ENCODE measurements at places on chromosomes 12 and 14.
A peak's percentile ranks its signal among the peaks of the same experiment; 100 is the strongest.

DNA sequence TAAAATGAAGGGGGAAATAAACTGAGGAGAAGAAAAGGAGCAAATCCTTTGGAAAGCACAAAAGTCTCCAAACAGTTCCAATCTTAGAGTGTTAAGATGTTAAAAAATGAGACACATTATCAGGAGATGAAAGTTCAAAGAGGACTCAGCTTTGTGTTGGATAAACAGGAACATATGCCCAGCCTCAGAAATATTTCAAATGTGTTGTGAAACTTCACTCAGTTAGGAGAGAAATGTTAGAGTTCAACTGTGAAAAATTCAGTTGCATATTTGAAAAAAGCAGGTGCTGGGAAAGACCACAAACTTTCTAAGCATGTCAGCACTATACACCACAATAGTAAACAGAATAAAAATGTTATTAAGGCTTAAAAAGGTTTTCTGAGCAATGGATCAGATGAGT, 136.8 kb upstream of the PRKD1 start:
- DNase-seq: peak; percentile 1

DNA sequence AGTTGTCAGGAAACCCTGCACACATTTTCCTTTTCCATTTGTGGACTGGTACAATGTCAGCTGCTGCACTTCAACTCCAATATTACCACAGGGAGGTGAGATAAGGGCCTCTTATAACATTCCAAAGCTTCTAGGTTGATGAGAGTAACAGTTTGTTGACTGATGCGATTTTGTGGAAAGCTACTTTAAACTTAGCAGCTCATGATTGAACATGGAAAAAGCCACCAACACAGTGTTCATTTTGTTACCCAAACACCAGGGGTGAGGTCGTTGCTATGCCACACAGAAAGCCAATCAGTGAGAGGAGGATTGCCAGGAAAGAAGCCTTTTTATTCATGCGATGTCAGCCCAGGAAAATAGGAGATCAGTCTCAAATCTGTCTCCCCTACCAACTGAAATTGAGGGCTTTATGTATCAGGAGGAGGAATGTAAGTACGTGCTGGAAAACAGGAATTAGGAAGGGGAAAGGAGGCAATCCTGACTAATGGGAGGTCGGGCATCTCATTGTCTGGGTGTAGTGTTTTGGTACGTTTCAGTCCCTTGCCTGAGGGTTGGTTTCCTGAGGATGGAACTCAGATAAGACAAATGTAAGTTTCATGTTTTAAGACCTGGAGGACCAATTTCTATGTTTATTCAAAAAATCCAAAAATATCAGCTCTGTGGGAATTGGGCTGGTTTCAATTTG, 92.7 kb upstream of the PLEKHA5 start:
- no peak for DNase-seq

GRCh38 chr12:2834581-2835491, at the start of gene NRIP2:
Gene NRIP2 (minus strand): TSS chr12:2835035. CDS start chr12:2834983, 52 bp downstream.
- DNase-seq: peak; percentile 12

- DNase-seq: no peak
Observed at GRCh38 chr14:49623387-49623786, 2.8 kb downstream of the MGAT2 start.

- DNase-seq: no peak
Observed at GRCh38 chr14:101721951-101722661, 39.4 kb upstream of the PPP2R5C start.

DNA sequence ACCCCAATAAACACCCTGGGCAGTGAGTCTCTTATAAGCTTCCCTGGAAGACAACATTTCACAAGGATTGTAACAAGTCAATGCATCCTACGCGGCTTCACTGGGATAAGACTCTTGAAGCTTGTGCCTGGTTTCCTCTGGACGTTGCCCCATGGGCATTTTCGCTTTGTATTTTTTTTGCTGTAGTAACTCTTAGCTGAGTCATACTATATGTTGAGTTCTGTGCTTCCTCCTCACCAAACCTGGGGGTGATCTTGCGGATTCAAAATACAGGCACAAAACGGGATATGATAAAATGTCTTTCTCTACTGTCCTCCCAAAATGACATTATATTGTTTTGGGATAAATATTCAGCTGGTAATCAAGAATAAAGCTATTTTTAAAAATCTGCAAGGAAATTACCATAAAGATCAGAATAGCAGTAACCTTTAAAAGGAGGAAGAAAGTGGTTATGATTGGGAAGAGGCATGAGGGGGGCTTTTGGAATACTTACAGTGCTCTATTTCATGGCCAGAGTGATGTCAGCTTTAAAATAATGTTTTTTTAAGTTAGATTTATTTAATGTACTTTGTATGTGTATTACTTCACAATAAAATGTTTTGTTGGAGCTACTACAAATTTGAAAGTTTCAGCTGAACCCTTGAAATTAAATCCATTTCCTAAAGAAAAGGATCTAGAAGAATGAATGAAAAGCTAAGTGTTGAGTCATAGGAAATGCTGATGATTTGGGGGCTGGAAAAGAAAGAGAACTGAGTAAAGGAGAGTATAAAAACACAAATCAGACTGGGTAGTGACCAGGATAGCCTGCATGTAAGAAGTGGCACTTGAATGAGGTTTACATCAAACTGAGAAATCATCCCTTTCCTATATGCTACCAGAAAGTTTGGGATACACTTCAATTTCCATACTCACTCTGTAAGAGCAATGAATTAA, 14.7 kb downstream of the BTBD7 start:
- DNase-seq: no peak

GRCh38 chr14:99706107-99706900, 22.2 kb downstream of the CYP46A1 start:
- DNase-seq: no peak

DNA sequence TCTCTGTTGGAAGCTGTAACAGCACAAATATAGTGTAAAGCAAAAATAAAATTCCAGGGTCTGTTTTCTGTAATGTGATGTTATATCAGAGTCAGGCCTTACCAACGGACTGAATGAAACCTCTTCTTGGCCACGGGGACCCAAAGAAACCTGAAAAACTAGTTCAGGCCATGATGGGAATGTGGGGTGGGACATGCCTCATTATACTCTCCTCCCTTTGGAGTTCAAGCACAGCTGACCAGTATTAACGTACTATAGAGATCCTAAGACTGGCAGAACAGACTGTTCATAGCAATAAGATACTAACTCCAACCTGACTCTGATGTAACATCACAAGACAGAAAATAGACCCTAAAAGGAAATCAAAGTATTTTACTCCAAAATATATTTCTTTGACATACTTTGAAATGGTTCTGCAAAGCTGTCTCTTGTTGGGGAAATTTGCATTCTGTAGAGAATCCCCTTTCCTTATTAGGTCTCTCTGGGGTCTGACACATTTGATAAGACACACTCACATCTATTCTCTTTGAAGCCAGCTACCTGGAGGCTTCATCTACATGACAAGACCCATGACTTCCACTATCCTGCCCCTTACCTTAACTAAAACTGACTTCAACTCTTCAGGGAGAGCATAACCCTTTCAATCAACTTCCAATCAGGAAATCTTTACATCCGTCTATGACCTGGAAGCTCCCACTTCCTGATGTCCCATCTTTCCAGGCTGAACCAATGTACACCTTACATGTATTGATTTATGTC, 444.6 kb downstream of the SOX5 start:
- DNase-seq: no peak

DNA sequence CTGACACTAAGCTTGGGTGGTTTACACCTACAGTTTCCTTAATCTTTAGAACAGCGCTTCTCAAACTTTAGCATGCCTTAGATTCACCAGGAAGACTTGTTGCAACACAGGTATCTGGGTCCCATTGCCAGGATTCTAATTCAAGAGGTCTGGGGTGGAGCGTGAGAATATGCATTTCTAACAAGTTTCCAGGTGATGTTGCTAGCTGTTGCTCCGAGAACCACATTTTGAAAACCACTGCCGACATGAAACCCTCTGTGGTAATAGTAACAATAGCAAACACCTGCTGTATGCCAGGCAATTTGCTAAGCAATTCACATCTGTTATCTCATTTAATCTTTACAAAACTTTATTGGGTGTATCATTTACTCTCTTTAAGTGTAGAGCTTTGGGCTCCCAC, 58.6 kb downstream of the TRHDE start:
- DNase-seq: no peak

DNA sequence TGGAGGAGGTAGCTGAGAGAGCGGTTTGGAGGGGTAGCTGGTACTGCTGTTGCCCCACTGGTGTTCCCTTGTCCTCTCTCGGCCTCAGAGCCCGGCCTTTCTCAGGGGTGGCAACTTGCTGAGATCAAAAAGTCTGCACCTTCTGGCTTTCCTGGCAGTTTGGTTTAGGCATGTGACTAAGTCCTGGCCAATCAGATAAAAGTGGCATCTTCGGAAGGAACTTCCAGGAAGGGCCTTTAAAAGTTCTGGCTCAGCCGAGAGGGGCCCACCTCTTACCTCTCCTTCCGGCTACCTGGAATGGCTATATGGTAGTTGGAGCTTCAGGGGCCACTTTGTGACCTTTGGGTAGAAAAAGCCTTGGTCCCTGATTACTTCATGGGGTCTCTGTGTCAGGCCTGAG, 152.6 kb downstream of the GLT1D1 start:
- DNase-seq: no peak

- no peak for DNase-seq
Observed at GRCh38 chr12:61009192-61009591, 1251.0 kb upstream of the USP15 start.

DNA sequence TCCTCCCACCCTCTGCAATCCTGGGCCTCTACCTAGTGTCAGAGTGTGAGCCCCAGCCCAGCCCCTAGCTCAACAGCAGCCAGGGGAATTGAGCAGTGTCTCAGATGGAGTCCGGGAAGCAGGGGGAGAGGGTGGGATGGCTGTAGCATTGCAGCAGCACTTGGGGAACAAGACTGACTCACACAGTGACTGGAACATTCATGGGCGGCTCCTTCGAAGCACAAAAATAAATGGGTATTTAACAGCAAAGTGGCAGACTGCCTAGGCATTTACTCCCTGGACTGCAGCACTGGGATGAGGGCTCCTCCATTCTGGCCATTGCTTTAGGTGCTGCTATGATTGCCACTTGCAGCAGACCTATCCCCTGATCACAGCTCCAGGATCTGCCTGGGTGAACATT, 46.0 kb upstream of the STK38L start:
- no peak for DNase-seq

GRCh38 chr14:59360923-59361794, 104.0 kb downstream of the GPR135 start:
- no peak for DNase-seq

GRCh38 chr12:120470150-120470784, 719 bp upstream of the SRSF9 start:
- DNase-seq: no peak

- no peak for DNase-seq
Observed at GRCh38 chr12:3137268-3137781, 60.1 kb downstream of the TSPAN9 start.

- DNase-seq: no peak
Observed at GRCh38 chr12:131004166-131004565, 50.5 kb downstream of the ADGRD1 start.

DNA sequence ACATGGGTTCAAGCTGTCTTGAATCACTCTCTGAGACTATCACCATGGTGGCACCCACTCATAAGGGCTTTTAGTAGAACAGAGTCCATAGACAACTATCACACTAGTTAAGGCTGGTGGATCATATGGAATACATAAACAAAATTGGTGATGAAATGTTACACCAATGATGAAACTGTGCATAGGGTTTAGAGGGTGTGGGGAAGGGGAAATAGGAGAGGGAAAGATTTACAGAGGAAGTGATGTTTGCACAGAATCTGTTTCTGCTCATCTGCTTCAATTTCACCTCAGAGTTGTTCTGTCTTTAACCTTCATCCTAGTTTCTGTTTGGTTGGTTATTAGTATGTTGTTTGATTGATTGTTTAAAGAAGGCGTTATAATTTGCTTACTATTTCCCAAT, 2.4 kb upstream of the RXYLT1 start:
- no peak for DNase-seq

DNA sequence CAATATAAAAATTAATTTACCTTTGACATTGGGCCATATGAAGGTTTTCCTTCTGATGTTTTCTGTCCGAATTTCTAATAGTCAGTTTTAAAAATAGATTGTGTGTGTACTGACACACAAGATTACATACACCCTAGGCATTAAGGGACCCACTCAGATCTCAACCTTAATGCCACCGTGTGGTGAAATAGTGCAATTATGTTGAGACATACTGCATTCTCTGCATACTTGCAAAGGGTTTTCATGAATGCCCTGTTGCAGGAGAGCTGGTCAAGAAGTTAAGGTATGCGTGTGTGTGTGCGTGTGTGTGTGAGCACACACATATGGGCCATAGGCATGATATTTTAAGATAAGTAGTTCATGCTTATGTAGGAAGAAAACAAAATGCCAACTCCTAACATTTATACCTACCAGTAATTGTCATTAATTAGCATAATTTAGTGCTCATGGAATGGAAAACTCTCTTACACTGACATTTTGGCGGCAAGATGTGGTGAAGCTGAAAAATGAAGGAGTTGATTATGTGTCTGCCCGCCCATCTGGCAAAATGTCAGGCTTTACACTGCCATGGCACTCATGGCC, 58.8 kb downstream of the PIK3C2G start:
- DNase-seq: peak; percentile 66

DNA sequence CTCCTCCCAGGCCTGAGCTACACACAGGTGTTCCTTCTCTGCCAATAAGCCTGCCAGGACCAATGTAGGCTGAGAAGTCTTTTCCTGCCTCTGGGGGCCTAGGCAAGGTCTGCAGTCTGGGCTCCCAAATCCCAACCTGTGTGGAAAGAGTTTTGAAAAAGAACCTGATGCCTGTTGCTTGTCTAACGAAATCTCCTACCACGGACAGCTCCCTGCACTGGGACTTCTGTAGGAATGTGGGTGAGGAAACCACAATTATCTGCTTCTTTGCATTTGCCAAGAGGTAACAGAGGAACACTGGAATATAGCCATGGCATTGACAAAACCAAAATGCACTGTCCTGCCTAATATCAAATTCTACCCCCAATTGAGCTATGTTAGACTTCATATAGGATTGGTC, 877.0 kb upstream of the TMEM132C start:
- DNase-seq: peak; percentile 64

DNA sequence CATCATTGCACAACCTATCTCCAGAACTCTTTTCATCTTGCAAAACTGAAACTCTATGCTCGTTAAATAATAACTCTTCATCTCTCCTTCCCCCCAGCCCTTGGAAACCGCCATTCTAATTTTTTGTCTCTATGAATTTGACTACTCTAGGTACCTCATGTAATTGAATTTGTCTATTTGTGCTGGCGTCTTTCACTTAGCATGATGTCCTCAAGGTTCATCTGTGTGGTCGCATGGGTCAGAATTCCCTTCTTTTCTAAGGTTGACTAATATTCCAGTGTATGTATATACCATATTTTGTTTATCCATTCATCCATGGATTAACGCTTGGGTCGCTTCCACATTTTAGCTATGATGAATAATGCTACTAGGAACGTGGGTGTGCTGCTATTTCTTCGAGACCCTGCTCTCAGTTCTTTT, 80.1 kb downstream of the PLXNC1 start:
- DNase-seq: no peak

GRCh38 chr14:103317251-103317650, 16.8 kb upstream of the EIF5 start:
- DNase-seq: no peak

- DNase-seq: no peak
Observed at GRCh38 chr12:55737581-55738122, 5.3 kb upstream of the GDF11 start.

Data from fibroblast of skin of left biceps (primary cell).